ENCODE measurements at places on chromosomes 1 and 21.
A peak's percentile ranks its signal among the peaks of the same experiment; 100 is the strongest.

GRCh38 chr21:34647555-34647954 lies 21.2 kb upstream of the CLIC6 start:
- no peak for DNase-seq

- DNase-seq = no peak
These were observed 3.4 kb upstream of the HEYL start for GRCh38 chr1:39642796-39643195.

- DNase-seq = peak; percentile 69
These were observed 15.2 kb downstream of the PTPRF start for GRCh38 chr1:43545695-43546387.

DNA sequence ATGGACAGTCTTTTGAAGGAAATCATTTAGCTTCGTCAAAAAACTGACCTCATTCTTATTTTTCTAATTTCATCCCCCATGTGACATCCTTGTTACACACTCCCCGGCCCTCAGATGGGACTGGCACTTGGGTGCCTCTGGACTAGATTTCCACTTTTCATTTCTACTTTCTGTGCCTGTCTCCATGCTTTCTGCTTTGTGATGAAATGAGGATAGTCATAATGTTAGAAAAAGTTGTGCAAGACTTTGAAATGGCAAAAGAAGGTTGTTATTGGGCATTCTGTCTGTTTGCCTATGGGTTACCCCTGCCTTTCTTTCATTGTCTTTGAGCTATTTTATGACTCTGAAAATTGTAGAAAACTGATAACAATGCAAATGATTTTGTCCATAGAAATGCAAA lies 54.9 kb downstream of the MDM4 start:
- DNase-seq = no peak

All from DMS79 treated with DMSO at 0.1 percent for 48 hours (cell line).